Osteocyte (in vitro differentiated cells): ENCODE measurements at places on chromosomes 2 and 18. TPM values are rescaled to one million over a fixed set of nuclear protein-coding genes. Genes with fewer than 3 reads are reported as not detected.
A peak's percentile ranks its signal among the peaks of the same experiment; 100 is the strongest.

- no peak overlapping the region for H3K4me3 ChIP-seq
- H3K27me3 ChIP-seq = no peaks in the 10 kb centered on the region
- no peak overlapping the region for H3K27ac ChIP-seq
These were observed 173.6 kb downstream of the ANKRD30B start for GRCh38 chr18:14921547-14921946.

DNA sequence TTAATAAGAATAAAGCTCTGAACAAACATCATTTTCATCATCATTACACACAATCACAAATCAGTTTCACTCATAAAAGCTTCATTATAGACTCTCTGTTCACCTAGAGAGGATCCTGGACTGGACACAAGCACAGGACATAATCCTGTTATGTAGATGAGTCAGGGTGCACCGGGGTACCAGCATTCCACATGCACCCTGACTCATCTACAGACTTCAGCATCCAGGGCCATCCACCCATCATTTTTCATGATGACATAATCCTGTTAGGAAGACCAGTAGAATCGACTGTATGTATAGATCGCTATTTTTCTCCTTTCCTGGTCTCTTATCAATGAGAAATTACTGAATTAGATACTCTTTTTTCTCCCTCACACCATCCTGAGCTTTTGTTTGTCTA, 73.7 kb upstream of the PIK3C3 start:
- H3K36me3 ChIP-seq = no peaks in the 10 kb centered on the region
- H3K4me1 ChIP-seq = no peaks in the 10 kb centered on the region
- H3K27ac ChIP-seq = no peak overlapping the region
- no peak overlapping the region for H3K4me3 ChIP-seq
- peaks cover 3% of the 10 kb centered on the region for H3K27me3 ChIP-seq

GRCh38 chr2:218478544-218478943, 59.6 kb downstream of the VIL1 start:
- no peak for DNase-seq
- H3K36me3 ChIP-seq = peaks cover 27% of the 10 kb centered on the region
- H3K27ac ChIP-seq = no peak overlapping the region
- no peaks in the 10 kb centered on the region for H3K27me3 ChIP-seq
- no peak overlapping the region for H3K4me3 ChIP-seq

DNA sequence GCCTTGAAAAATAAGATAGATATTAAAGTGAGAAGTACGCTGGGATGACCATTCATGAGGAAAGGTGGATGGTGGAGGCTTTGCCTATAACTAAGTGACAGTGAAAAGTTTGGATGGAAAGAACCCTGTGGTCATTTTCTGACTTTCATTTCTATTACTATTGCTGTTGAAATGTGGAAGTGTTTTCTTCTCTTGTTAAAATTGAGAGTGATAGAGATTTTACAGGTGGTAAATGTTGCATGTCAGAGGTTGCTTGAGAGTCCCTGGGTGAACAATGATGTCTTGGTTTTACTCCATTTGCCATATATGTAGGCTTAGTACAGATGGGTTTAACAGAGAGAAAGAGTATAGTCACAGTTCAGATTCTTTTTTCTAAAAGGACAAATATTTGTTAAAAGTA, 18.4 kb downstream of the NCOA1 start:
- peaks cover 3% of the 10 kb centered on the region for H3K36me3 ChIP-seq
- no peaks in the 10 kb centered on the region for H3K27me3 ChIP-seq
- peaks cover 4% of the 10 kb centered on the region for H3K4me1 ChIP-seq
- H3K27ac ChIP-seq = no peak overlapping the region
- no peak for DNase-seq
- H3K4me3 ChIP-seq = no peak overlapping the region

DNA sequence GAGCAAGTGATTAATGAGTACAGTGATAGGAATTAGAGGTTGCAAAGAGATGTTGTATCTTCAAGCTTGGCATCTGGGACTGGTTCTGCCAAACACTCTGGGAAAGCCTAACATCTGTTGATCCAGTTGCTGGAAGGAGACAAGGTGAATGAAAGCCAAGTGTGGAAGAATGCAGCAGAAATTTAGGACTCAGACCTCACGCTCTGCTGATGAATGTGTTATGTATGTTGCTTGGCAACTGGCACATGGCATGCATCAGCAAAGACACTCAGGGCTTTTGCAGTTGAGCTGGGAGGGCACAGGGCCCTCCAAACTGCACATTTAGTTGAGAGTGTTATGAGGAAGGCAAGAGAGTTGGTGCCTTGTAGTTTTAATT, 105.5 kb downstream of the COLEC12 start:
- no peaks in the 10 kb centered on the region for H3K27me3 ChIP-seq
- peaks cover 62% of the 10 kb centered on the region for H3K4me1 ChIP-seq
- H3K27ac ChIP-seq = peak overlapping the region; percentile 93
- H3K4me3 ChIP-seq = no peak overlapping the region
- H3K36me3 ChIP-seq = peaks cover 6% of the 10 kb centered on the region
- no peak for DNase-seq

- no peaks in the 10 kb centered on the region for H3K27me3 ChIP-seq
- H3K4me3 ChIP-seq = no peak overlapping the region
- H3K4me1 ChIP-seq = peaks cover 24% of the 10 kb centered on the region
- H3K36me3 ChIP-seq = no peaks in the 10 kb centered on the region
- no peak for DNase-seq
- no peak overlapping the region for H3K27ac ChIP-seq
These were observed 144.8 kb downstream of the CDH2 start for GRCh38 chr18:28032177-28032576.

DNA sequence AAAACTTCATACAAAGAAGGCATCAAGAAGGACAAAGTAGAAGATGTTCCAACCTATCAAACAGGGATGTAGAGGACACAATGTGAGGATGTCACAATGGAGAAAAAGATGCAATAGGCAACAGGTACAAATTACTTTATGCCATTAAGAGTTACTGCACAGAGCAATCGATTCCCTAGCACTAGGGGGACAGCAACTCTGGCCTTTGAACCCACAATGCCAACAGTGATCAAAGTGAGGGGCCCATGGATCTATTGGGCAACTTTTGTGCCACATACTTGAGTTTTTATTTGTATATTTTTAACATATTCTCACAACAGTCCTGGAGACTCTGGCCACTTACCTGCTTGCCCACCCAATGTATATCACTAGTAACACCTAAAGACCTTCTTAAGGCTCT, 220.2 kb downstream of the HNMT start:
- H3K36me3 ChIP-seq = no peaks in the 10 kb centered on the region
- H3K27ac ChIP-seq = no peak overlapping the region
- no peak for DNase-seq
- H3K4me3 ChIP-seq = no peak overlapping the region

GRCh38 chr2:203404996-203405395, 76.8 kb downstream of the ABI2 start:
- no peak overlapping the region for H3K4me3 ChIP-seq
- no peak for DNase-seq
- H3K36me3 ChIP-seq = peaks cover 46% of the 10 kb centered on the region
- H3K4me1 ChIP-seq = peaks cover 39% of the 10 kb centered on the region
- no peaks in the 10 kb centered on the region for H3K27me3 ChIP-seq

GRCh38 chr2:241967467-241968144, 98.1 kb downstream of the RTP5 start:
- H3K4me1 ChIP-seq = peaks cover 20% of the 10 kb centered on the region
- peaks cover 2% of the 10 kb centered on the region for H3K27me3 ChIP-seq
- no peaks in the 10 kb centered on the region for H3K36me3 ChIP-seq
- no peak overlapping the region for H3K27ac ChIP-seq
- no peak overlapping the region for H3K4me3 ChIP-seq

DNA sequence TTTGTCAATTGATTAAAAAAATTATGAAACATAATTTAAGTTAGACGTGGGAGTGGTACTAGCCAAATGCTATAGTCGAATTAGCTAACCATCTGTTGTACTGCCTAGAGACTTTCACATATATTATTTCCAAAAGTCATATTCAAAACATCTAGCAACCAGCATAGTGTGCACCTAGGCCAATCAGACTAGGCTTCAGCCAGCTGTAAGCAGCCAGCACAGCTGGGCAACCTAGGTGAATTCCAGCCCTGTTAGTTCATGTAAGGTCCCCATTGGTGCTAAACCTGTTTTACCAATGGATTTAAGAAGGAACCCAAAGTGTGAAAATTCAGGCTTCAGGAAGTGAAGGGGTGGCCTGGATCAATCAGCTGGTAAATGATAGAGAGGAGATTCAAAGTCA, 144.3 kb downstream of the BCL2 start:
- no peak for DNase-seq
- no peak overlapping the region for H3K27ac ChIP-seq
- H3K4me3 ChIP-seq = no peak overlapping the region
- H3K27me3 ChIP-seq = no peaks in the 10 kb centered on the region
- no peaks in the 10 kb centered on the region for H3K36me3 ChIP-seq

- H3K27ac ChIP-seq = no peak within 1 kb of the TSS
- no peak for DNase-seq
- H3K36me3 ChIP-seq = no peaks in the 10 kb centered on the region
- H3K27me3 ChIP-seq = peaks cover 87% of the 10 kb centered on the region
- H3K4me3 ChIP-seq = peak within 1 kb of the TSS; percentile 55
These were observed at the start of gene NEUROD1 for GRCh38 chr2:181680055-181680936. Gene NEUROD1 (minus strand): TSS chr2:181680517. CDS start chr2:181678860, 1,657 bp downstream.

- no peak overlapping the region for H3K27ac ChIP-seq
- no peak overlapping the region for H3K4me3 ChIP-seq
- DNase-seq = no peak
- no peaks in the 10 kb centered on the region for H3K4me1 ChIP-seq
- H3K27me3 ChIP-seq = no peaks in the 10 kb centered on the region
These were observed 821.2 kb upstream of the ID2 start for GRCh38 chr2:7860693-7861092.

GRCh38 chr2:100783987-100784386, 36.0 kb upstream of the NPAS2 start:
- H3K4me1 ChIP-seq = peaks cover 36% of the 10 kb centered on the region
- H3K36me3 ChIP-seq = no peaks in the 10 kb centered on the region
- no peak overlapping the region for H3K27ac ChIP-seq
- no peak overlapping the region for H3K4me3 ChIP-seq
- H3K27me3 ChIP-seq = peaks cover 3% of the 10 kb centered on the region

- no peak overlapping the region for H3K4me3 ChIP-seq
- H3K27ac ChIP-seq = no peak overlapping the region
- DNase-seq = no peak
- H3K27me3 ChIP-seq = no peaks in the 10 kb centered on the region
These were observed 334.2 kb downstream of the GRB14 start for GRCh38 chr2:164287056-164287455.

DNA sequence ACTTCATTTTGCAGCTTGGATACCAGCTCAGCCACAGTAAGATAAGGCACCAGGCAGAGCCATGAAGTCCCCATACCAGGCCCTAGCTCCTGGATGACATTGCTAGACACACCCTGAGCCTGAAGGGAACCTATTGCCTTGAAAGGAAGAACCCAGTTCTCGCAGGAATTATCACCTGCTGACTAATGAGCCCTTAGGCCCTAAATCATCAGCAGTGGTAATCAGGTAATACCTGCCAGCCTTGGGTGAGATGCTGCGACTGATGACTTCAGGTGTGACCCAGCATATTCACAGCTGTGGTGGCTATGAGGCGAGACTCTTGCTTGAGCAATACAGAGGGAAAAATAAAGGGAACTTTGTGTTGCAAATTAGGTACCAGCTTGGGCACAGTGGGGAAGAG, 24.9 kb downstream of the CLK1 start:
- H3K4me3 ChIP-seq = no peak overlapping the region
- peaks cover 4% of the 10 kb centered on the region for H3K27me3 ChIP-seq
- peak; percentile 40 for DNase-seq
- no peaks in the 10 kb centered on the region for H3K4me1 ChIP-seq
- H3K36me3 ChIP-seq = peaks cover 3% of the 10 kb centered on the region
- H3K27ac ChIP-seq = no peak overlapping the region

DNA sequence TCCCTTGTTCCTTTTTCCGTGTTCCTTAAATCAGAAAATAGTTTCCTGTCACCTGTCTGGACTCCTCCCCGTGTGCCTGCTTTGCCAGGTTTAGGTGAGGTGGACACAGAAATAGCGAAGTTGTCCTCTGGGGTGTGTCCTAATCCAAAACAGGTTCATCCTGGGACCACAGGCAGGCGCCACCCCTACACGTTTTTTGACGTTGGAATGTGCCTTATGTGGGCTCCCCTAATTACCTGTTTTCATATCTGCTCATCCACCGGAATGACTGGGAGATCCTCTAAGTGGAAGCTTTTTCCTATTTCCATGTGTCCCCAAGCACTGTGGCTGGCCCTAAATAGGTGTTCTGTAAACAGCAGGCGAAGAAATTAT, 49.0 kb upstream of the PAIP2B start:
- no peak overlapping the region for H3K27ac ChIP-seq
- peaks cover 2% of the 10 kb centered on the region for H3K36me3 ChIP-seq
- peaks cover 55% of the 10 kb centered on the region for H3K27me3 ChIP-seq
- peak overlapping the region; percentile 79 for H3K4me3 ChIP-seq
- peaks cover 9% of the 10 kb centered on the region for H3K4me1 ChIP-seq

GRCh38 chr2:133814890-133815289, 246.6 kb upstream of the NCKAP5 start:
- H3K36me3 ChIP-seq = no peaks in the 10 kb centered on the region
- no peaks in the 10 kb centered on the region for H3K27me3 ChIP-seq
- no peak overlapping the region for H3K27ac ChIP-seq
- no peak for DNase-seq
- H3K4me3 ChIP-seq = no peak overlapping the region

DNA sequence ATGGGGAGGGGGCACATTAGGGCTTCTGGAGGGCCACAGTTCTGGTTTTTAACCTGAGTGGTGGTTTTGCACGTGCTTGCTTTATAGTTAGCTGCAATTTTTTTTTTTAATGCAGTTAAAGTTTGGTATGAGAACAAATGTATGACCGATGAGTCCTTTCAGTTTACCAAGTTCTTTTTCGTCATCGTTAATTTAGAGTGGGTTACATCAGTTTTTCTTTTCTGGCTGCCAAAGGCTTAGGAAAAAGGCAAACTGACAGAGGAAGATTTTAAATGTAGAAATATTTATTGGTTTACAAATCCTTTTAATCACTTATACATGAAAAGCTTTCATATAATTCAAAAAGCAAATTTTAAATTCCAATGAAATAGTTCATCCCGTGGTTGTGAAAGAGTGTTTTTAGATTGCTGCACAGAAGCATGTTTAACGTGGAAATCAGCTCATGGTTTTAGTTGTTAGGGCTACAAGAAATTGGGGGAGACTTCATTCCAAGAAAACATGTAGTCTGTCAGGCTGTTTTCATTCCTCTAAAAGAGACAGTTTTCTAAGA, 82.9 kb downstream of the MSH2 start:
- no peak overlapping the region for H3K27ac ChIP-seq
- H3K27me3 ChIP-seq = no peaks in the 10 kb centered on the region
- no peak for DNase-seq
- peaks cover 23% of the 10 kb centered on the region for H3K36me3 ChIP-seq
- H3K4me1 ChIP-seq = peaks cover 2% of the 10 kb centered on the region
- H3K4me3 ChIP-seq = no peak overlapping the region

Gene ING5
- 29.4 and 32.0 TPM in 2 replicates for total RNA-seq

Gene DSG4
- not detected in 2 replicates for total RNA-seq

Gene FSIP2
- total RNA-seq = 3.4 and 3.5 TPM in 2 replicates

Gene TMEM200C
- total RNA-seq = 1.6 and 2.1 TPM in 2 replicates

Gene IL18R1
- total RNA-seq = 0.26 and 0.38 TPM in 2 replicates

Gene TUBB8B
- not detected in 2 replicates for total RNA-seq

Gene HS6ST1
- 42.6 and 43.0 TPM in 2 replicates for total RNA-seq

Gene REG3G
- not detected in 2 replicates for total RNA-seq

Gene ALLC
- not detected in 2 replicates for total RNA-seq

Gene GMCL1
- total RNA-seq = 14.1 and 16.1 TPM in 2 replicates

Gene CACNB4
- 3.4 and 3.6 TPM in 2 replicates for total RNA-seq

Gene MC4R
- total RNA-seq = not detected in 2 replicates

Gene CFAP221
- not detected in 2 replicates for total RNA-seq
